ENCODE measurements at places on chromosomes 7 and 10.

- no peaks in the 10 kb centered on the region for H3K27me3 ChIP-seq
- no peak overlapping the region for H3K4me3 ChIP-seq
- DNase-seq, result no peak
- H3K4me1 ChIP-seq, result peaks cover 6% of the 10 kb centered on the region
- no peaks in the 10 kb centered on the region for H3K36me3 ChIP-seq
Observed at GRCh38 chr7:22675917-22676343, 51.1 kb upstream of the IL6 start.

GRCh38 chr10:32951111-32951510 lies 6.9 kb downstream of the ITGB1 start:
- H3K27ac ChIP-seq, result peak overlapping the region; percentile 34
- DNase-seq, result no peak
- H3K36me3 ChIP-seq, result no peaks in the 10 kb centered on the region
- no peak overlapping the region for H3K4me3 ChIP-seq

DNA sequence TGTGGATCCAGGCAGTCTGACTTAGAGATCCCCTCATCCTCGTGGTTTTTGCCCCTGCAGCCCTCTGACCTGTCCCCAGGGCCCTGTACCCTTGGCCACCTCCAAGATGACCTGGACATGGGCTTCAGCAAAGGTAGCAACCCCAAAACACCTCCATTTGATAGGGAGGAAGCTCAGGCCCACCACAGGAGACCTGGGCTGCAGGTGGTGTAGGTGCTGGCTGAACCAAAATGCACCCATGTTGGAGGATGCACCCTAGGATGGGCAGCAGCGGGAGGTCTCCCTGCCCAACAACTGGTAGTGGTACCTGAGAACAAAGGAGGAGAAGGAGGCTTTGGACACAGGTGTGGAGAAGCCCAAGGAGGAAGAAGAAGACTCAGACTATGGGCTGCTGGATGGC lies 188.7 kb downstream of the ZNF716 start:
- DNase-seq, result no peak
- no peaks in the 10 kb centered on the region for H3K36me3 ChIP-seq
- no peak overlapping the region for H3K27ac ChIP-seq
- no peaks in the 10 kb centered on the region for H3K4me1 ChIP-seq
- no peaks in the 10 kb centered on the region for H3K27me3 ChIP-seq

DNA sequence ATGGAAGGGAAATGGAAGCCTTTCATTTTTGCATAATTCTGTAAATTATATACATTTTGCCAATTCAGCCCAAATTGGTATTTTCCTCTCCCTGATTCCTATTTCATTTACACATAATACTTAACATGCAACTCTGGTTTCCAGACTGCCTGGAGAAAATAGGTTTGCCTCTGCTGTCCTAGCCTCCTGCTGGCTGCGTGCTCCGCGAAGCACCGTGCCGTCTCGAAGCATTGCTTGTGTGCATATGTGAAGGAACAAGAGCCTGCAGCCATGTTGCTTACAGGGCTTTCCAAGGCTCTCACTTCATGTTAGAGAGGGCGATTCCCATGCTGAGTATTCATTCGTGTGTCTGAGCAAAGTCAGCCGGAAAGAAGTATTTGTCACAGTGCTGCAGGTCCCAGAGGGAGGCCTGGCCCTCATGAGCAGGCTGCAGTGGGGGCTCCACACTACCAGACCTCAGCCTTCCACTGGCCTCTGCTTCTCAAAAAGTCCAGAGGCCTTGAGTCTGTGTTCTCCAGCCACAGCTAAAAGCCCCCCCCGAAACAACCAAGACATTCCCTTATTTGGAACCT lies 66.5 kb downstream of the CLRN3 start:
- no peaks in the 10 kb centered on the region for H3K27me3 ChIP-seq
- H3K27ac ChIP-seq, result no peak overlapping the region
- H3K4me3 ChIP-seq, result no peak overlapping the region
- no peaks in the 10 kb centered on the region for H3K4me1 ChIP-seq

DNA sequence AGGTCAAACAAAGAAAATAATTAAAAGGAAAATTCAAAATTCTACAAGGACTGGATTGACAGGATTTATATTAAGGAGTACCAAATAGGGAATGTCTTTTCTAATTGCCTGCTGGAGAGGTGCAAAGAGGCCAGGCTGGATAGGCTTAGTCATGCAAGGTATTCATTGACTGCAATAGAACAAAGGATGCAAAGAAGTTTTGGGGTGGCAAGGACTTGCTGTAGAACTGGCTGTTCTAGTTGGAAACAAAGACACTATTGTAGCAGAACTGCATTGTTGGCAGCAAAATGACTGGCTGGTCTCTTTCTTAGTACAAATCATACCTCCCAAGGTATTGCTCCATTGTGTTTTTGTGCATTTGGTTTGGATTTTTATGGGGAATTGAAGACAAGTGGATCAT lies 10.1 kb downstream of the ITGB8 start:
- H3K27me3 ChIP-seq, result peaks cover 3% of the 10 kb centered on the region
- no peaks in the 10 kb centered on the region for H3K4me1 ChIP-seq
- H3K36me3 ChIP-seq, result no peaks in the 10 kb centered on the region
- no peak for DNase-seq
- H3K4me3 ChIP-seq, result no peak overlapping the region
- no peak overlapping the region for H3K27ac ChIP-seq

- peaks cover 63% of the 10 kb centered on the region for H3K36me3 ChIP-seq
- H3K27ac ChIP-seq, result no peak overlapping the region
- H3K27me3 ChIP-seq, result no peaks in the 10 kb centered on the region
- H3K4me1 ChIP-seq, result no peaks in the 10 kb centered on the region
Observed at GRCh38 chr10:29495366-29495765, 139.4 kb downstream of the SVIL start.

GRCh38 chr10:34184939-34185386 lies 630.1 kb downstream of the PARD3 start:
- no peaks in the 10 kb centered on the region for H3K36me3 ChIP-seq
- no peak overlapping the region for H3K4me3 ChIP-seq
- no peaks in the 10 kb centered on the region for H3K27me3 ChIP-seq
- DNase-seq, result no peak
- H3K27ac ChIP-seq, result no peak overlapping the region

DNA sequence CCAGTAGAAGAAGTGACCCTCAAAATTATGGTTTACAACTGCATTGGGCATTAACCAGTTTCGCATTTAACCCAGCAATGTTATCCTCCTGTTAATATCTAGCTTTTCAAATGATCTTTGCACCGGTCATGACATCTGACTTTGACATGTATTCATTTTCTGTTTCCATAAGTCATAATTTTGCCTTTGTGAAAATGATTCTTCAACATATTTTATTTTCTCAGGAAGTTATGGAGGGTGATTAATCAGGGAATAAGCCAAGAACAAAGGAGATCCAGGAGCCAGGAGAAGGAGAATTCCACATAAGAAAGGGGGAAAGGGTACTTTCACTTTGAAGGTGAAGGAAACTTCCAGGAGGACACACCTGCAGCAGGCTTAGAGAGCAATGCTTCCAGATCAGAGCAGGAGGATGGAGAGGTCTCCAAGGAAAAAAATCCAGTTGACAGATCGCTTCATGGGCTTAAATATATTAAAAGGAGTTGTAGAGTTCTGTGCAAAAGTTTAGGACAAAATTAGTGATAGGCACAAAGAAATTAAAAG lies 92.1 kb upstream of the FAM3C start:
- no peak overlapping the region for H3K4me3 ChIP-seq
- H3K4me1 ChIP-seq, result peaks cover 5% of the 10 kb centered on the region
- DNase-seq, result no peak
- H3K36me3 ChIP-seq, result no peaks in the 10 kb centered on the region

DNA sequence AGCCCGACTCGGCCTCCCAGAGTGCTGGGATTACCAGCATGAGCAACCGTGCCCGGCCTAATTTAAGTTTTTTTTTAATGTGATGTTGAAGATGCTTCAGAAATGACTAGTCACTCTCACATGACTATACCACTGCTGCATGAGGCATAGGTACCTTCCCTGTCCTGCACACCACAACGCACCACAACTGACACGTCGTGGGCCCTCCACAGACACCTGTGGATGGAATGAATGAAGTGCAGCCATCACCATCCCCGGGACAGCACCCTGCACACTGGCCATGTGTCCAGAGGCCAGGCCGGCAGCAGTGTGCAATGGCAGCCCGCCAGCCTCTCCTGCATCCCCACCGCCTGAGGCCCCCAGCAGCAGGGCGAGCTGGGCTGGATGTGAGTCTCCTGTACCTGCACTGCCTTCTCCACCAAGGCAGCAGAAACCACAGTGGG lies 55.1 kb downstream of the VOPP1 start:
- H3K27me3 ChIP-seq, result no peaks in the 10 kb centered on the region
- peaks cover 16% of the 10 kb centered on the region for H3K36me3 ChIP-seq
- no peak overlapping the region for H3K27ac ChIP-seq
- no peak overlapping the region for H3K4me3 ChIP-seq
- DNase-seq, result no peak

DNA sequence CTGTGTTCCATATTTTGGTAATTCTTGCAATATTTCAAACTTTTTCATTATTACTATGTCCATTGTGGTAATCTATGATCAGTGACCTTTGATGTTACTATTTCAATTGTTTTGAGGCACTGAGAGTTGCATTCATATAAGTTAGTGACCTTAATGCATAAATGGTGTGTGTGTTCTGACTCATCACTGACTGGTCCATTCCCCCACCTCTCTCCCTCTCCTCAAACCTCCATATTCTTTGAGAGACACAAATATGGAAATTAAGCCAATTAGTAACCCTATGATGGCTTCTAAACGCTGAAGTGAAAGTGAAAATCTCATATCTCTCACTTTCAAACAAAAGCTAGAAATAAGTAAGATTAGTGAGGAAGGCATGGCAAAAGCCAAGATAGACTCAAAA lies 739.6 kb downstream of the CCSER2 start:
- no peaks in the 10 kb centered on the region for H3K27me3 ChIP-seq
- no peaks in the 10 kb centered on the region for H3K36me3 ChIP-seq
- H3K4me1 ChIP-seq, result no peaks in the 10 kb centered on the region
- no peak for DNase-seq

- H3K4me3 ChIP-seq, result no peak overlapping the region
- H3K4me1 ChIP-seq, result peaks cover 11% of the 10 kb centered on the region
- no peak for DNase-seq
Observed at GRCh38 chr7:108629651-108630400, 60.2 kb downstream of the DNAJB9 start.

DNA sequence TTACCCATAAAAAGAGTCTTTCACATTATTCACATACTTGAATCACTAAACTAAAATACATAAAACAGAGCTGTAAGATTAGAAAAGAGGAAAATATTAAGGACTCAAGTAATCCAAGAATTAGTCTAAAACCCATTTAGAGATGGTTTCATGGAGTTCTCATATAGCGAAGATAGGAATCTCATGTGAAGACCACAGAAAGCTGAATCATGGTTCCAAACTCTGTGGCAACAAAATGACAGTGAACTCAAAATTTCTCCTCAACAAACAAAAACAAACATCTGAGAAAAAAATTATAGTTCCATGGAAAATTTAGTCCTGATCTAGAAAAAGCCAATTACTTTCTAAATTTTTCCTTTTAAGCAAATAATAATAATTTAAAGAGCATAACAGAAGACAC lies 34.6 kb downstream of the BAZ1B start:
- H3K4me1 ChIP-seq, result peaks cover 8% of the 10 kb centered on the region
- H3K4me3 ChIP-seq, result no peak overlapping the region
- H3K36me3 ChIP-seq, result peaks cover 84% of the 10 kb centered on the region
- no peak for DNase-seq
- no peaks in the 10 kb centered on the region for H3K27me3 ChIP-seq

- no peak overlapping the region for H3K4me3 ChIP-seq
- no peak overlapping the region for H3K27ac ChIP-seq
- H3K36me3 ChIP-seq, result no peaks in the 10 kb centered on the region
- no peak for DNase-seq
Observed at GRCh38 chr10:106566873-106567272, 597.6 kb downstream of the SORCS1 start.

DNA sequence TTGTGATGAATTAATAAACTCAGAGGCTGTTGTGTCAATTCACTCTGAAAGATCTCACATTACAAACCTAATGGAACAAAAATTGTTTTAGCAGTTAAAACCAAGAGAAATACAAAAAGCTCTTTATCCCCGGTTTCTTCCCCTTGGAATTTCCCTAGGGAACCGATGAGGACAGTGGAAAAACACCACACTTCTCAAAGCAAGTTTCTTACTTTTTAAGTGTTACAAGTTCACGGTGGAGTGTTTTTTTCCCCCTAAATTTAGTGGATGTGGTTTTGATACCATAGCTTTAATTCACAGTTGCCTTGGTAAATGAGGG lies 10.3 kb downstream of the BAMBI start:
- H3K4me1 ChIP-seq, result peaks cover 20% of the 10 kb centered on the region
- H3K27ac ChIP-seq, result no peak overlapping the region
- peaks cover 5% of the 10 kb centered on the region for H3K36me3 ChIP-seq
- no peak overlapping the region for H3K4me3 ChIP-seq
- DNase-seq, result no peak

GRCh38 chr7:63023182-63023787 lies 975.4 kb upstream of the ZNF722 start:
- no peak overlapping the region for H3K4me3 ChIP-seq
- no peak for DNase-seq
- no peak overlapping the region for H3K27ac ChIP-seq
- H3K27me3 ChIP-seq, result no peaks in the 10 kb centered on the region
- H3K4me1 ChIP-seq, result no peaks in the 10 kb centered on the region

GRCh38 chr7:103727982-103728610 lies 261.4 kb downstream of the RELN start:
- DNase-seq, result no peak
- H3K27me3 ChIP-seq, result no peaks in the 10 kb centered on the region
- H3K36me3 ChIP-seq, result no peaks in the 10 kb centered on the region
- H3K4me3 ChIP-seq, result no peak overlapping the region
- no peak overlapping the region for H3K27ac ChIP-seq
